ENCODE measurements at places on chromosomes 13 and 19. TPM values are rescaled to one million over a fixed set of nuclear protein-coding genes. Genes with fewer than 3 reads are reported as not detected.

DNA sequence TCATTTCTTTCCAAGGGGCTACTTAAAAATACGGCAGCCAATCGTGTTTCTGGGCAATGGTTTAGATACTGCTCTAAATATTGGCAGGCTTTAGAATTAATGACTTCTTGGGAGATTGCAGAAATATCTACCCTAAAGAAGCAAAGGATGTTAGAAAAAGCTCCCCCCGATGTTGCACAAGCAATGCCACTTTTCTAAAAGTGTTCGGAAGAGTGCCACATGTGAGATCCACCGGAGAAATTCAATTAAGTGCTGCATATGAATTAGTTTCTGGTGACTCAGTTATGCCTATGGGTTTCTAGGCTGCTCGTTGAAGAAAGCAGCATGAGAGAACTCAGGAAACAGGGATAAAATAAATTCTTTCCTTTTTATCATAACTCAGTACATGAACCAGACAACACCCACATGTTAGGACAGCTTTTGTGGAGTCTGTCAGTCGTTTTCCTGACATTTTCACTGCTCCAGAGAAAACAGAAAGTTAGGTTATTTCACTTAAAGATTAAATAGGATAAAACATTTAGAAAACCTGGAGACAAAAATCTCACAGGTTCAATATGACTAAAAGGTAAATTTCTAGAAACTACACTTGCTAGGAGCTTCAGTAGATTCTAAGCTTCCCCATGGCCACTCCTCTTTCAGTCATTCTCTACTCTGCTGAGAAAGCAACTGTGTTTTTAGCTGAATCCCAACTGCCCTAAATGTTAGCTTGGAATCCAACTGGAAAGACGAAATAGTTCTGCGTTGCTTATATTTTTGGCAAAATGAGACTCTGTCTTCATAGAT lies 244.7 kb downstream of the DCLK1 start:
- H3K27me3 ChIP-seq = no peaks in the 10 kb centered on the region
- no peaks in the 10 kb centered on the region for H3K4me1 ChIP-seq
- H3K36me3 ChIP-seq = no peaks in the 10 kb centered on the region
- no peak for DNase-seq
- no peak overlapping the region for H3K27ac ChIP-seq

- H3K27ac ChIP-seq = no peak overlapping the region
- no peaks in the 10 kb centered on the region for H3K4me1 ChIP-seq
- H3K36me3 ChIP-seq = no peaks in the 10 kb centered on the region
Observed at GRCh38 chr13:47126432-47126831, 229.6 kb upstream of the HTR2A start.

- H3K27me3 ChIP-seq = no peaks in the 10 kb centered on the region
- no peak overlapping the region for H3K4me3 ChIP-seq
- no peaks in the 10 kb centered on the region for H3K36me3 ChIP-seq
Observed at GRCh38 chr19:29090783-29091526, 122.0 kb downstream of the UQCRFS1 start.

DNA sequence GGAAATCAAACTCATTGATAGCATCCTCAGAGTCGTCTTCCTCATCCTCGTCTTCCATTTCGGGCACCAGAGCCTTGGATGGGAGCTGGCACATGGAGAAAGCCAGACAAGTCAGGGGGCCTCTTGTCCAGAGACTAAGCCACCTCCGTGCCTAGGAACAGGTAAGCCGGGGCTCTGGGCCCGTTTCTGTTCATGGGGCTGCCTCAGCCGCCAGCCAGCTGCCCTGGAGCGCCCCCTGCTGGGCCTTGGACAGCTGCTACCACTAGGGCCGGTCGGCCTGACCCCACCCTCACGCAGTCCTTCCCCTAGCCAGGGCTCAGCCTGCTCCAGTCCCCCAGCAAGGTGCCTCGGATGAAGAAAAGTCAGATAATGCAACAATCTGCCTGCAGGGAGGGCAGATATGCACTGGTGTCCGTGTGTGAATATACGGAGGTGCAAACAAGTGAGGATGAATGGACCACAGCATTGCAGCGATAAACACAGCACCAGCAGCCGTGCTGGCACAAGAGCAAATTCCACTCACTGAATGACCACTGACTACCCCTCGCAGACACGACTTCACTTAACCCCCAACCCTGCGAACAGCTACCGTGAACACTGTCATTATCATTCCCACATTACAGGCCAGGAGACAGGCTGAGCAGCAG lies 11.9 kb upstream of the PRKD2 start:
- H3K4me3 ChIP-seq = no peak overlapping the region
- no peaks in the 10 kb centered on the region for H3K4me1 ChIP-seq
- no peak overlapping the region for H3K27ac ChIP-seq
- DNase-seq = peak; percentile 51

DNA sequence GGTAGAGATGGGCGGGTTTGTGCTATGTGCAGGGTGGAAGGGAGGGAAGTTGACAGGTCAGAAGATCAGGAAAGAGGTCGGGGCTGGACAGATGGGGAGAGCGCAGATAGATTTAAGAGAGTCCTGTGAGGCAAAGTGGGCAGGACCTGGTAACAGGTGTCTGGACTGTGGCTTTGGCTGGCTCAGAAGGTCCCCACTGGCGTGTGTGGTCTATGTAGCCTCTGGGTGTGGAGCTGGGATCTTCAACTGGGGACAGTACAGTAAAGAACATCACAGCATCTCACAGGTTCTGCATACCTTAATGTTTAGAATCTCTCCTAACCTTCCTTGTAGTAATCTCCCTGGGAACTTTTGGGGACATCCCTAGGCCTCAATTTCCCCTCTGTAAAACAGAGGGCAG lies 17.7 kb downstream of the CKM start:
- no peaks in the 10 kb centered on the region for H3K27me3 ChIP-seq
- H3K4me1 ChIP-seq = no peaks in the 10 kb centered on the region
- H3K36me3 ChIP-seq = no peaks in the 10 kb centered on the region
- no peak overlapping the region for H3K27ac ChIP-seq

The LGALS14 gene
- total RNA-seq = 2.4 TPM

The ATCAY gene
- total RNA-seq = not detected

DNA sequence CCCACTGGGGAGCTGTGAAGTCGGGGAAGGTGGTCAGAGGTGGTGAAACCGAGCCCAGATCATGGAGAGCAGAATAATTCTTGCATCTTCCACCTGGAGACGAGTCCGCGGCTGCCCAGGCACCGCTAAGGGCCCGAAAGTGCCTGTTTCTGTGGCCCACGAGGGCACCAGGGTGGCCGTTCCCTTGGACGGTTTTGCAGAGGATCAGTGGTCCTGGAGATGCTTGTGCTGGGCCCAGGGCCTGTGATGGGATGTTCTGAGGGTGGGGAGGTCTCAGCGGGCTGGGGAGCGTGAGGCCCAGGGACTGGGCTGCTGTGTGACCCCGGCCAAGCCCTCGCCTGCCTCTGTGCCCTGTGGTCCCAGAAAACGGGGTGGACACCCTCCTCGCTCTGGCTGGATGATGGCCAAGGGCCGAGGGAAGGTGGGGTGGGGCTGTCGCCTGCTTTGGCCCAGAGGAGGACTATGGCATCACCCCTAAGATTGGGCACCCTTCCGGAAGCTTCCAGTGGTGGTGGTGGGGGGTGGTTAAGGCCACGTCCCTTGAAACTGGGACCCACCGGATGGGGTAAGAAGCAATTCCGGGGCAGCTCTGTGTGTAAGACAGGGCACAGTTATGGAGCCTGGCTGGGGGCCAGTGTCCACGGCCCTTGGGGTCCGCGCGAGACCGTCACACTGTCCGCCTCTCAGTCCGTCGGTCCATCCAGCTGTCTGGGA lies 51.3 kb upstream of the NFIC start:
- H3K27ac ChIP-seq = no peak overlapping the region
- no peaks in the 10 kb centered on the region for H3K36me3 ChIP-seq
- no peak overlapping the region for H3K4me3 ChIP-seq
- no peaks in the 10 kb centered on the region for H3K4me1 ChIP-seq
- DNase-seq = no peak

DNA sequence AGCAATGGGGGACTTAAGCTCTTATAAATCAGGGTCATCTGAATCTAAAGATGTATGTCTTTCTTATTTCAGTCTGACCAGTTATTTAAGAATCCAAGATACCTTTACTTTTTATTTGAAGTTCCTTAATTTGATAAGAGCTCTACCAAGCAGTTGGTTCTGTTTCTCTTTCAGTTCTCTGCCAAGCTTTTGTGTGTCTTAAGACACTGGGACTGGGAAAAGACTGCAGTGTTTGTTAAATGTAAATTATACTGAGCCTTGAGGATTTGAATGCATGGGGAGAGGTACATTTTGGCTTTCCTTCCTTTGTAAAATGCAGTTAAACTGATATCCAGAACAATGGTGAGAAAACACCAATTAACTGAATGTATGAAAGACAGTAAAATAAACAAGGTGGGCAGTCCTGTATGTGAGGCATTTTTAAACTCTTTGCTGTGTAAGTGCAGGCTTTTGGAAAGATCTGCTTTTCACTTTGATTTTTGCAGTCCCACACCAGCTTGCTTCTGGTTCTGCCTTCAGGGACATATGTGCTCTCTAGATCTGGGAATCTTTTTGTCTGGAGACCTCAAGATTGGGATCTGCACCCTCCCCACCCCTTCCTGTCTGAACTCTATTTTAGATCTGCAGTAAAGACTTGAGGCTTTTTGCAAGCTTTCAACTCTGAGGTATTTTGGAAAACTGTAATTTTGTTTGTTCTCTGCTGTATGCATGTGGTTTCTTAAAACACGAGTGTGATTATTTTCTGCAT lies 77.6 kb downstream of the LRCH1 start:
- no peak overlapping the region for H3K27ac ChIP-seq
- H3K4me3 ChIP-seq = no peak overlapping the region
- H3K27me3 ChIP-seq = no peaks in the 10 kb centered on the region
- DNase-seq = no peak

The TMEM38A gene
- 3.8 TPM for total RNA-seq

- H3K36me3 ChIP-seq = no peaks in the 10 kb centered on the region
- no peak overlapping the region for H3K4me3 ChIP-seq
- DNase-seq = peak; percentile 62
- peaks cover 23% of the 10 kb centered on the region for H3K4me1 ChIP-seq
Observed at GRCh38 chr19:18731562-18732008, 48.1 kb downstream of the CRTC1 start.

The CLDND2 gene
- total RNA-seq = 1.6 TPM

The PRODH2 gene
- 0.28 TPM for total RNA-seq

DNA sequence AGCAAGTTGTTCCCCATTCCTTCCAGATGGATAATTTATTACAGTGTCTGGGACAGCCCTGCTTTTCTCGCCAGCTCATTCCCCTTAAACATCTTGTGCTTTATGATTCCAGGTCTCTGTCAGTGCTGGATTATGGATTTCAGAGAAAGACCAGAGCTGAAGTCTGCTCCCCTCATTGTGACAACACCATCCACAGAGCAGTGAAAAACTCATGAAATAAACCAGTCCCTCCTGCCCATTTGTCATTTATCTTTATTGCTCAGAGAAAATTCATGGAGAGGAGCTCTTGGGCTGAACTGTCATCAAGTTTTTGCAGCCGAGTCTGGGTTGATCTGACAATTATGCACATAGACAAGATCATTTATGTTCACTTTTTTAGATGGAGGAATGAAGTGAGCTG lies 92.7 kb upstream of the GPR12 start:
- H3K36me3 ChIP-seq = no peaks in the 10 kb centered on the region
- peaks cover 3% of the 10 kb centered on the region for H3K27me3 ChIP-seq
- no peak overlapping the region for H3K27ac ChIP-seq
- DNase-seq = no peak
- H3K4me1 ChIP-seq = no peaks in the 10 kb centered on the region

DNA sequence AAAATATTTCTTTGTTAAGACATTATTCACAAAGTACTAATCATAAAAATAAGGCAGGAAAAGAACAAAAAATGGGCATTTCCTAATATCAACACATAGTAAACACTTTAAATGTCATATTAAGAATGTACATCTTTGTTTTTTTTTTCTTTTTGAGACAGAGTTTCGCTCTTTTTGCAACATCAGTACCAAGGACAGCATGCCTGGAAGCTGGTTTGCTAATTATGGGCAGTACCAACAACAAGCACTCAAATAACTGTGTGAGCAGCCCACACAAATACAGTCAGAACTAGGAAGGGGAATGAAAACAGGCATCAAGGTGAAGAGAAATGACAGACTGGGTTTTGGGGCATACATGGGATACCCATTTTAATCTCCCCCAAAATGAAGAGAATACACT lies 788.0 kb upstream of the SLITRK1 start:
- no peak overlapping the region for H3K4me3 ChIP-seq
- no peaks in the 10 kb centered on the region for H3K27me3 ChIP-seq
- DNase-seq = no peak

DNA sequence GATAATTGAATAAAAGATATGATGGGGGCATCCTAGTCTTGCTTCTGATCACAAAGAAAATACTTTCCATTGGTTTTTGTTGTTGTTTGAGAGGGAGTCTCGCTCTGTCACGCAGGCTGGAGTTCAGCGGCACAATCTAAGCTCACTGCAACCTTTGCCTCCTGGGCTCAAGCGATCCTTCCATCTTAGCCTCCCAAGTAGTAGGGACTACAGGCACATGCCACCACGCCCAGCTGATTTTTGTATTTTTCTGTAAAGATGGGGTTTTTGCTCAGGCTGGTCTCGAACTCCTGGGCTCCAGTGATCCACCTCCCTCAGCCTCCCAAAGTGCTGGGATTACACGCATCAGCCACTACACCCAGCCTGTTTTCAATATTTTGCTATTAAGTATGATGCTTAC lies 17.1 kb upstream of the PSMC4 start:
- no peak overlapping the region for H3K27ac ChIP-seq
- H3K4me3 ChIP-seq = no peak overlapping the region
- no peaks in the 10 kb centered on the region for H3K36me3 ChIP-seq
- H3K4me1 ChIP-seq = no peaks in the 10 kb centered on the region
- no peak for DNase-seq
- no peaks in the 10 kb centered on the region for H3K27me3 ChIP-seq

DNA sequence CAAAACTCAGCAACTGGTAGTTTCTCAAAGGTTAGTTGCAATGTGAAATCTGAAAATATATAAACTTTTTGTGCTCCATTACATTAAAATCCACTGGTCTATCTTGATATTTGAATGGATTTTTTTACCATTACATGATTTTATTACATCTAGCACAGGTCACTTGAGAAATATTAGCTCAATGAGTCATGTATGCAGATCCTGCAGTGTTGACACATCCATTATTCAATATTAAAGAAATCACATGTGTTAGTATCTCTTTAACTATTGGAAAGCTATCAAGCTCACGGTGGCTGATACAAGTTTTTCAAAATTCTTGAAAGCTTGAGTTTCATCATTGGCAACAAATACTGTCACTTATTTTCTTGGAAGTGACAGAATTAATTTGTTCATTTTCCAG lies 373.9 kb upstream of the TSHZ3 start:
- H3K4me3 ChIP-seq = no peak overlapping the region
- peaks cover 17% of the 10 kb centered on the region for H3K4me1 ChIP-seq
- no peak overlapping the region for H3K27ac ChIP-seq
- H3K27me3 ChIP-seq = no peaks in the 10 kb centered on the region
- DNase-seq = no peak

- H3K36me3 ChIP-seq = peaks cover 3% of the 10 kb centered on the region
- no peaks in the 10 kb centered on the region for H3K4me1 ChIP-seq
- no peak for DNase-seq
- H3K4me3 ChIP-seq = no peak overlapping the region
Observed at GRCh38 chr13:112783978-112784371, 94.1 kb downstream of the ATP11A start.

The DLL3 gene
- total RNA-seq = 1.7 TPM
